ENCODE measurements at places on chromosomes 11 and 22. TPM values are rescaled to one million over a fixed set of nuclear protein-coding genes. Genes with fewer than 3 reads are reported as not detected.

The SCGB1A1 gene
- not detected for total RNA-seq

The SF3A1 gene
- 41.6 TPM for total RNA-seq

The KRTAP5-11 gene
- total RNA-seq, result not detected

The APOA5 gene
- 1,045 TPM for total RNA-seq

The APOA1 gene
- 4,271 TPM for total RNA-seq

The VWCE gene
- total RNA-seq, result 1.9 TPM

The SMIM35 gene
- not detected for total RNA-seq

The ROM1 gene
- total RNA-seq, result 0.84 TPM

The CDC42EP1 gene
- total RNA-seq, result 18.8 TPM

GRCh38 chr11:108117746-108118371, 3.5 kb upstream of the ACAT1 start:
- no peak for DNase-seq

DNA sequence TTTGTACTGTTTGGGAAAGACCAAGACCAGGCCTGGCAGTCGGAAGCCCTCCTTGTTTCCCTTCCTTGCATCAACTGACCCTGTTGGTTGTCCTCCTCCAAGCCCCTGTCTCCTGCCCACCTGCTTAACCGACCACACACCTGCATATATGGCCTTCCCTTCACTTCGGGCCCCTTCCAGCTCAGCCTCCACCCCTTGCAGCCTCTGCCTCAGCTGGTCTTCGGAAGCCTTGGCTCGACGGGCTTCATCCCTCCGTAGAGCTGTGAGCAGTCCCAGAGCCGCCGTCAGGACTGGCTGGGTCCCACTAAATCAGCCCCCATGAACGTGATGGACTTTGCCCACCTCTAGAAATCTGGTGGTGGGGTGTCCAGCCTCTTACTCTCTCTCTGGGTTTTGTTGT, 8.4 kb downstream of the NHERF4 start:
- no peak for DNase-seq

DNA sequence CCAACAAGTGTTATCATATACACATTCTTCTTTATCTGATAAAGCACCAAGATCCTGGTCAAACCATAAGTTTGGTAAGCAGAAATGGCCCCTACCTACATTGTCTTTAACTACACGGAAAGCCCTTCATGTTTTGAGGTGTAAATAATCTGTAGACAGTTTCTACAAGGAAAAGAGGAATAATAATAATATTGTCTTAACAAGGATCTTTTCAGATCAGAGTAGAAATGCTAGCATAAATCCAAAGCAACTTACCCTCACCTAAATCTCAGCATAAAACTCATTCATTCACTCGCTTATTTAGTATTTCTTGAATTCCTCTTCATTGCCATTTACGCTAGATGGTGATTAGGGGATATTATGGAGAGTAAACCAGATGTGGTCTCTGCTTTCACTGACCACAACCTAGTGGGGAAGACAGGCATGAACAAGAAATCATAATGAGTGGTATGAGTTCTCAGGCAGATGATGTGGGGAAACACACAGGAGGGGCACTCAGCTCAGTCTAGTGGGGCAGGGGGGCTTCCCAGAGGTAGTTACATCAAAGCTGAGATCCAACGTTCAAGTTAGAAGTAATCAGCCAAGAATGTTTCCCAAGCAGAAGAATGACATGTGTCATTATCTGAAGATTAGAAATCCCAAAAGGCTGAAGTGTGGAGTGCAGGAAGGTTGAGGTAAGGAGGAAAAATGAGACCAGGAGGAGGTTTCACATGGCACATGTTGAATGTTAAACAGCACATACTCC, 65.4 kb upstream of the ZC3H12C start:
- DNase-seq, result no peak

DNA sequence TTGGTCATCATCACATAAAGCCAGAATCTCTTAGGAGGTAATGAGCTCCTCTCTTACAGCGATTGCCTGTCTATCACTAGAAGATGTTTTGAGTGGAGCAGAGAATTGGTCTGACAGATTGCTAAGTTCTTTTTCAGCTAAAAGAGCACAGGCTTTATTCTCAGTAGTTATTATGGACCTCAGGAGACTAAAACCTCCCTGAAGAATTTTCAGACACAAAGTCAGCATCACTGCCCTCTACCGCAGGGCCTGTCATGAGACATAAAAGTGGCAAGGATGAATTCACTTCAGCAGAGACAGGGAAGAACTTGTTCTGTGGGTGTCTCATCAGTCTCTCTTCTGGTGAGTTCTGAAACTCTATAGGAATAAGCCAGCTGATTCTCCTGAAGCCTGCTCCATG, at the start of gene OR51I2:
OR51I2 (plus strand) TSS at position 301 of the 400 bp plus-strand sequence. CDS start 4,166 bp downstream, outside the sequence.
- no peak for DNase-seq

- no peak for DNase-seq
These were observed 60.5 kb upstream of the FGF3 start for GRCh38 chr11:69879729-69880005.

DNA sequence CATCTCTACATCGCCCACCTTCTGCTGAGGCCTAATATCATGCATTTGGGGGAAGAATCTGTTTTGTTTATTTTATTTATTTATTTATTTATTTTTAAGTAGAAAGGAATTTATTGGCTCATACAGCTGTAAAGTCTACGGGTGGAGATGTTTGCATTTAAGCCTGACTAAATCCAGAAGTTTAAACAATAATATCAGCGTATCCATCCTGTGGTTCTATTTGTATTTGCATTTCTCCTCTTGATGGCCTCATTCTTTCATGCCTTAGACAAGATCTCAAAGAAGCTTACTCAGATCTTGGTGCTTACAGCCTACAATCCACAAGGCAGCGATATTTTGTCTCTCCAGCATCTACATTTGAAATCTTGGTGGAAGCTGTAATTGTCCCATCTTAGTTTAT, 67.1 kb upstream of the CARD18 start:
- DNase-seq, result no peak

DNA sequence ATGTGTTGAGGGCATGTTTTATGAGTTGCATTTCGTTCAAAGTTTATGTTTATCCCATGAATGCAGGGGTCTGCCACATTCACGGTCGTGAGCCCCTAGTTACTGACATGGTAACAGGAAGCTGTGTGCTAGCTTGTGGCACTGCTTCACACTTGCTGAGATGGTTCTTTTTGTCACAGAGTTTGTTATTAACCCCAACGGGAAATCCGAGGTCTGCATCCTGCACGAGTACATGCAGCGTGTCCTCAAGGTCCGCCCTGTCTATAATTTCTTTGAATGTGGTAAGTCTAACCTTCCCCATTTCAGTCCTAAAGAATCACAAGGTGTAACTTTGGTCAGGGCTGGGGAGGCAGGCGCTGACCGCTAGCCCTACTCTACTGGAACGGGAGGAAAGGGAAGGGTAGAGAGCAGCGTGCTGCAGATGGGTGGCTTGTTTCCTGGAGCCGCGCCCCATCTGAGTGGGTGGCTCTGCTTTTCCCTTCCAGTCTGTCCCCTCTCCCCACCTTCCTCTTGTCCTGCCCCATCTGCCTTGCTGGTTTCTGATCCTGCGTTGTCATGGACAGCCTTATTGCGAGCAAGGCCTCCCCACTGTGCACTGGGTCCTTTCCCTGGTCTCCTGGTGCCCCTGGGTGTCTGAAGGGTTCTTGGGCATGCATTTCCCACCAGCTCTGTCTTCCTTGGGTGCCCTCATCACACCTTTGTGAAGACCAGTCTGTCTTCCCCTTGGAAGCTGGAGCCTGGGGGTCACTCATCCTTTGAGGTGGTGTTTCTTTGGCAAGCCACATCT, 11.8 kb downstream of the DGCR8 start:
- no peak for DNase-seq

DNA sequence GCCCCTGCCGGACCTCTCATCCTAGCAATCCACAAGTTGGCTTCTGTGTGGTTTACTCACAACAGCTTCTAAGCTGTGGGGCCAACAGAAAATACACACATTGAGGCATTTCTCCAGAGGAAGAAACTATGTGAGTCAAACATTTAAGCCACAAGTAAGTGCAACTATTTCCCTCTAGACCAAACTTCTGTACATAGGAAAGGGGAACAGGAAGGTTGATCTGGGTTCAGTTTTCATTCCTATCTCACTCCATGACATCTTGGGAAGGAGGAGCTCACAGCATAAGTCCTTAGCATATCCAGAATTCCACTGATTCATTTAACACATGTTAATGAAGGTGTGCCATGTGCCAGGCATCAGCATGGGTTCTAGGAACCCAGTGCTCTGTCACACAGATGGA, 72.8 kb upstream of the PICALM start:
- DNase-seq, result no peak

GRCh38 chr11:61516675-61517572, 8.4 kb downstream of the LRRC10B start:
- peak; percentile 70 for DNase-seq

DNA sequence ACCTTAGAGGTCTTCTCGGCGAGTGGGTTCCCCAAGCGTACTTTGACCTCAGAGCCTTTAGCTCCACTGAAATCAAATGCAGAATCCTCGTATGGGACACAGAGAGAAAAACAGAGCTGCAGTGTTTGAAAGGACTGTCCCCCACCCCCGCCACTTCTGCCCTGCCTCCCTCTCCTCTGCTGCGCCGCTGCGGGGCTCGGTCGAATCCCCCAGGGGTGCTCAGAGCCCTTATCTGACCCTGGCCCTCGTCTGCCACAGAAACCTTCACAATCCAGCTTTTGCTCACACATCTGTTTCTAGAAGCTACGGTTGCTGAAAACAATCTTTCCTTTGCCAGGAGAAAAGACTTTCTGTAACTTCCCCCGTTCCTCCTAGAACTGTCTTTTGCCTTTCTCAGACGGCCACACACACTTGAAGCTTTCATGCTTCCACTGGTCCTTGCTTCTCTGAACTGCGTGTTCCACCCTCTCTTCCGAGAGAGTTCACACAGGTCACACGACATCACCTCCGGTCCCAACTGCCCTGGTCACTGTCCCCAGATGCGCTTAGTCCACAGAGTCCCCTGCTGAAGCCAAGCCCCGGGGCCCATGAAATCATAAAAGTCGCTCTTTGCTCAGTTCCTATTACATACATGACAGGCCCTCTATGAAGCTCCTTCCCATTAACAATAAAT, 3.7 kb downstream of the SMIM35 start:
- no peak for DNase-seq

GRCh38 chr22:39518144-39518786, 2.1 kb upstream of the ATF4 start:
- DNase-seq, result no peak

DNA sequence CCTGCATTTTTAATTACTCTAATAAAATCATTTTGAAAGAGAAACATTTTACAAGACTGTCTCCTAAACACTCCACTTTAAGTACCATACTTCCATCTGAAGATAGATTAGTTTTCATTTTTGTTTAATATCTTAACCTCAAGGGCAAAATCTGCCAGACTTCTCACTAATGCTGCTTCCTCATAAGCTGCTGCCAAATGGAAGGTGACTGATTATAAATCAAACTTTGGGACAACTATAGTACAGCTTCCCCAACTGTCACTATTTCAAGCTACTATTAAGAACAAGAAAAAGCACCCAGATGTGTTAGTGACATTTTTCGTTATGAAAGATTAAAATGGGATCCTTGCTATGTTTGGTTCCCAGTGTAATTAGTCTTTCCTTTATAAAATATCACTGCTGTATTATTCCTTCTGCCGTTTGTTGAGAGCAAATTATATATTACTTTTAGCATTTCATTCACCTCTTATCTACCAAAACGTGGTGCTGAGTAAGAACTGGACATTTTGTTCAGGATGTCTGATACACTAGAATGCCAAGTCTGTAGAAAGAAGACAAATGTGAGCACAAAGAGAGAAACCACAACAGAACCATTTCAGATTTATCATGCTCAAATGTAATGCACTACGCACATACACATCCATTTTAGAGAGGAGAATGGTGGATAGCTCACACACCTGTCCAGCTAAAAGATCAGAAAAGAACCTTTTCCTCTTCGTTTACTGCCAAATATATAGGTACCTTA, 312.2 kb upstream of the C11orf87 start:
- DNase-seq, result no peak

DNA sequence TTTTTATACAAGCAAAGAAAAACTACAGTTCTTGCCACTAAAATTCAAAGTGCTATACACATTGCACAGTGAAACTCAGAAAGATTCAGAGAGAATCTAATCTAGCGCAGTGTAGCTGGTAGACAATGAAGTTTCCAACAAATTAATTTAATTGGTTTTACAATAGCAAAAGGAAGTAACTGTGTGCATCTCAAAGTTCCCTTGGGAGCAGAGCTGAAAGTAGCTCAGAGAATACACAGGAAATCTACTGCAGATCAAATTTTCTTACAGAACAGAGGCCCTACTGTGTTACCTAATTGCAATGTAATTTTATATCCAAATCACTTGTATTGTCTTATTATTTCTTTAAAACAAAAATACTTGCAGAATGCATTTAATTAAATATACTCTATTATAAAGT, 1396.2 kb upstream of the TENM4 start:
- no peak for DNase-seq

DNA sequence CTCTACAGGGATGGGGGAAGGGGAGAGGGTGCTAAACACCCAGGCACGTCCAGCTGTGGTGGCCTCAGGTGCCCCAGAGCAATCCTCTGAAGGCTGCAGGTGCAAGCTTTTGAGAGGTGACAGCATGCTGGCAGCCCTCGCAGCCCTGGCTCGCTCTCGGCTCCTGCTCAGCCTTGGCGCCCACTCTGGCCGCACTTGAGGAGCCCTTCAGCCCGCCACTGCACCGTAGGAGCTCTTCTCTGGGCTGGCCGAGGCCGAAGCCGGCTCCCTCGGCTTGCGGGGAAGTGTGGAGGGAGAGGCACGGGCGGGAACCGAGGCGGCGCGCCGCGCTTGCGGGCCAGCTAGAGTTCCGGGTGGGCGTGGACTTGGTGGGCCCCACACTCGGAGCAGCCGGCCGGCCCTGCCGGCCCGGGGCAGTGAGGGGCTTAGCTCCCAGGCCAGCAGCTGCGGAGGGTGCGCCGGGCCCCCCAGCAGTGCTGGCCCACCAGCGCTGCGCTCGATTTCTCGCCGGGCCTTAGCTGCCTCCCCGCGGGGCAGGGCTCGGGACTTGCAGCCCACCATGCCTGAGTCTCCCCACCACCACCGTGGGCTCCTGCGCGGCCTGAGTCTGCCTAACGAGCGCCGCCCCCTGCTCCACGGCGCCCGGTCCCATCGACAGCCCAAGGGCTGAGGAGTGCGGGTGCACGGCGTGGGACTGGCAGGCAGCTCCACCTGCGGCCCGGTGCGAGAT, 112.1 kb downstream of the TRIM29 start:
- DNase-seq, result peak; percentile 17

- DNase-seq, result no peak
These were observed 27.0 kb upstream of the RBFOX2 start for GRCh38 chr22:36055376-36056295.

DNA sequence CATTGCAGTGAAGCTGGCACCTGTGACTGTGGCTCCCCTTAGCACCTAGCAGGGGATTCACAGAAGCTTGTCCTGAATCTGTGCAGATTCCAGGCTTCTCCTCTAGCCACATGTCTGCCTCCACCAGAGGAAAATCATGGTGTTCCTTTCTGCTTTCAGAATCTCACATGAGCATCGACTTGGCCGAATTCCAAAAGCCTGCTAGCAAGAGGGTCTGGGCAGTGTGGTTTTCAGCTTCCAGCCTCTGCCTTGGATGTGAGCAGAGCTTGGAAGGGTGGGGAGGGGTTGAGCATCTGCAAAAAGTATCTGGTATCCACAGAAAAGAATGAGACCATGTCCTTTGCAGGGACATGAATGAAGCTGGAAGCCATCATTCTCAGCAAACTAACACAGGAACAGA, 911.1 kb downstream of the TBC1D22A start:
- DNase-seq, result no peak

Data from liver (tissue), 10 donors.